ENCODE measurements at places on chromosomes 5 and 9.
A peak's percentile ranks its signal among the peaks of the same experiment; 100 is the strongest.

- no peak for DNase-seq
Observed at GRCh38 chr9:131919216-131919615, 160.5 kb downstream of the MED27 start.

DNA sequence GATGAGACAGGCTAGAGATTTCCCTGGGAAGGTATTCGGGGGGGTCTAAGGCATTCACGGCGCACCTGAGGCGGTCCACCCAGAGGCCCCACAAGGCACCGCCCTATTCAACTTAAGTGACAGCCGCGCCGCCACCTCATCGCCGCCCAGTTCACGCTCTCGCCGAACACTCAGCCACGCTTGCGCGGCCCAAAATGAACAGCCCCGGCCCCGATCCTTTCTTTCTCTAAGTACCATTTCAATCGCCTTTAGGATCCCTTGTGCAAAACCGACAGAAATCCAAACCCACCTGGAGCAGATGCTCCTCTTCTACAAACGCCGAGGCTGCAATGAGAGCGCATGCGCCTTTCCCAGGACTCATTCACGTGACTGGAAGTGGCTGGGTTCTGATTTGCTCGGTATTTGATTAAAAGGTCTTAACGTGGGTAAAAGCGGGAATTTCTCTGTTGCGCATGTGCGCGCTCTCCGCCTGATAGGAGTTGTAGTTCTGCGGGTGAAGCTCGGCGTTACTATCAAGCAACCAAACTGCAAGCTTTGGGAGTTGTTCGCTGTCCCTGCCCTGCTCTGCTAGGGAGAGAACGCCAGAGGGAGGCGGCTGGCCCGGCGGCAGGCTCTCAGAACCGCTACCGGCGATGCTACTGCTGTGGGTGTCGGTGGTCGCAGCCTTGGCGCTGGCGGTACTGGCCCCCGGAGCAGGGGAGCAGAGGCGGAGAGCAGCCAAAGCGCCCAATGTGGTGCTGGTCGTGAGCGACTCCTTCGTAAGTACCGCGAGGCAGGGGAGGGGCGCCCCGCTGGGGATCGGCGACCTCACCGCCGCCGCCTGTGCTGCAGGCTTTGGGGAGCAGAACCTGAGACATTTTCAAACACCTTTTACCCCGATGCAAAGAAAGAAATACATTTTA lies at the start of the genes ARSK and SKIC3:
Gene ARSK (plus strand): TSS at position 455 of the 902 bp plus-strand sequence. CDS start 178 bp downstream, at position 633.
Gene SKIC3 (minus strand): TSS at position 331 of the 902 bp plus-strand sequence. CDS start 7,827 bp downstream, outside the sequence.
- DNase-seq = peak; percentile 94

DNA sequence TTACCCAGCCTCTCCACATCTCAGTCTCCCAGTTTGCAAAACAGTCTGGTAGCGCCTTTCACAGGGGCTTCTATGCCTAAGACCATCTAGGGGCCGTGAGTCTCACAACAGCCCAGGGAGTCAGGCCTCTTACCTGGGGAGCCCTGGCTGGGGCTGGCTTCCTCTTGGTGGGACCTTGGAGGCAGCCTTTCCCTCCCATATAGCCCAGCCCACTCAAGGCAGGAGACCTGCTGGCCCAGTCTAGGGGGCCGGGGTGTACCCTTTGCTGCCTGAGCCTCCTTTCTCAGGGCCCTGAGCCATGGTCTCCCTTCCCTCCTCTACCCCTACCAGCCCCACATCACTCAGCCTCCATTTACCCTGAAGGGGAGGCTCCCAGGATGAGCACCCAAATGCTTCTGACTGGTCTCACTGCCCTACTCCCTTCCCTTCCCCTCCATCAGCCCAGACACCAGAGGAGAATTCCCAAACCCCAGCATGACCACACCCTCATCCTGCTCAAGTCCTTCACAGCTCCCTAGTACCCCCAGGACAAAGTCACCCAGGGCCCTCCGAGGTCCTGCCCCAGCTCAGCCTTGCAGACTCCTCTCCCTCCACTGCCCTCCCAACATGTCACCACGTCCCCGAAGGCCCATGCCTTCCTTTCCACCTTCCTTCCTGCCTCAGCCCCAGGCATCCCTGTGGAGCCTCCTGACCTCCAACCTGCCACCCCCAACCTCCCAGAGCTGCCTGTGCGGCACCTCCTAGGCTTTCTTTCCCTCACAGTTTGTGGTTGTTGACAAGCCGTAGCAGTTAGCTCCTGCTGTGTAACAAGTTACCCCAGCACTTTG lies 55.3 kb downstream of the BARX1 start:
- DNase-seq = no peak

DNA sequence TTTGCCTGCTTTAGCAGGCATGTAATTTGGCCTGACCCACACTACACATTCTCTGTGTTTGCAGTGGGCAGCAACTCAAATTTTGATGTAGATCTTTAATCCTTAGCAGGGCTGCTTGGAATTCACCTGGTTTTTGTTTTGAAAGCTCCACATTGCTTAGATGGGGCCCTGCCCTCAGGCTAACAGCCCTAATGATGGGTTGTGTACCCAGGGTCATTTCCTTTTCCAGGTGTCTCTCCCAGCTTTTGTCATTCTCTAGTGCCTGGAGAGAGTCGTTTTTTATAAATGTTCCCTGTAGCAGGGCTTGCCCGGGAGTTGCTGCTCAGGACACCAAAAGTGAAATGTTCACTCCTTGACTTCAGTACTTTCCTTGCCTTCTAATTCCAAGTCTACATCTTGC lies 126.3 kb downstream of the TRIO start:
- DNase-seq = no peak

GRCh38 chr5:78062645-78063044 lies 231.9 kb downstream of the AP3B1 start:
- no peak for DNase-seq

DNA sequence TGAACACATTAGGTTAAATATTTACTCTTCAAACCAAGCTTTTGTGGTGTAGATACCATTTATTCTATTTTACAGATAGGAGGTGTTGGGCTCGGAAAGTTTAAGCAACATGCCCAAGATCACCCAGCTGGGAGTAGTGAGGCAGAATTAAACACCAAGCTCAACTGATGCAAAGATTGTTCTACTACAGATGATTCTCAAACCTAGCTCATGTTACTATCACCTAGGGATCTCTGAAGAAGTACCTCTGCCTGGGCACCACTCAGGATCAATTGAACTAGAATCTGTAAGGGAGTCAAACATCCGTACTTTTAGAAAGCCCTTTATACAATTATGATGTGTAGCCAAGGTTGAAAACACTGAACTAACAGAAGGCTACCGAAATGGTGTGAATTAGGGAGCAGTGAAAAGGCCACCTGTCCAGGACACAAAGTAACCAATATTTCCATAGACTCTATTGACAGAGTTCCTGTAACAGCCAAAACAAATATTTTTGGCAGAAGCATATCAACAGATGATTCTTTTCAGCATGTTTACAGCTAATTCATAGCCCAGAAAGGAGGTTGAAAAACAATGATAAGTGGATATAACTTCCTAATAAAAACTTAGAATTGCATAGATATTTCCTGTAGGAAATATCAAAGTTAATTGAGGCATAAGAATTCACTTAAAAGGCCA lies 158.5 kb upstream of the PTGER4 start:
- DNase-seq = no peak

DNA sequence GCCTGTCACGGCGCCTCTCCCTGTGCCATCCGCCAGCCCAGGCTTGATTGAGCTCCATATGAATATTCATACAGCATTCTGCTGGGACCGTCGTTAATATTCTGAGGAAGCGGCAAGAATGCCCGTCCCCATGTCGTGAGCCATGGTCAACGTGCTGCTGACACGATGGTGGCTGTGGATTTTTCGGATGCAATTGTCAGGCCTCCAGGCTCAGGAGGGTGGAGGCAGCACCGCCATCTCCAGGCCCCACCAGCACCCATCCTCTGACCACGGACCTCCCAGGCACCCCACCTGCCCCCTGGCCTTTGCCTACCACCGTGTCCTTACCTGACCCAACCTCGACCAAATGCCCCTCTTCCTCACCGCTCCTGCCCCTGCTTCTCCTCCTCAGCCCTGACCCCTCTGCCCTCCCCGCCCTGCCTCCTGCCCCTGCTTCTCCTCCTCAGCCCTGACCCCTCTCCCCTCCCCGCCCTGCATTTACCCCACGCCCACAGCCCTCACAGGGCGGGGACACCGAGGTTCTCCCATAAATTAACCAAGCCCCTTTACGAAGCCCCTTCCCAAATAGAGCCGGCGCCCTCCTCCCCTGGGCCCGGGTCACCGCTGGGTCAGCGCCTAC lies 9.9 kb downstream of the TMEM250 start:
- DNase-seq = no peak

DNA sequence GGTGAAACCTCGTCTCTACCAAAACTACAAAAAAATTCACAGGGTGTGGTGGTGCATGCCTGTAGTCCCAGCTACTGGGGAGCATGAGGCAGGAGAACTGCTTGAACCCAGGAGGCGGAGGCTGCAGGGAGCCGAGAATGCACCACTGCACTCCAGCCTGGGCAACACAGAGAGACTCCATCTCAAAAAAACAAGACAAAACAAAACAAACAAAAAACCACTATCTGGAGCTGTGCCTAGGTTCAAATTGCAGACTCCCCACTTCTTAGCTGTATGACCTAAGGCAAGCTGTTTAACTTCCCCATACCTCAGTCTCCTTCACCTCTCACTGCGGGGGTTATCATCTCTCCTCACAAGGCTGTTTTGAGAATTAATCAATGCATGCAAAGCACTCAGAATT lies 68.0 kb downstream of the MAPKAP1 start:
- no peak for DNase-seq

- DNase-seq = no peak
Observed at GRCh38 chr5:167987490-167988280, 303.8 kb upstream of the WWC1 start.

DNA sequence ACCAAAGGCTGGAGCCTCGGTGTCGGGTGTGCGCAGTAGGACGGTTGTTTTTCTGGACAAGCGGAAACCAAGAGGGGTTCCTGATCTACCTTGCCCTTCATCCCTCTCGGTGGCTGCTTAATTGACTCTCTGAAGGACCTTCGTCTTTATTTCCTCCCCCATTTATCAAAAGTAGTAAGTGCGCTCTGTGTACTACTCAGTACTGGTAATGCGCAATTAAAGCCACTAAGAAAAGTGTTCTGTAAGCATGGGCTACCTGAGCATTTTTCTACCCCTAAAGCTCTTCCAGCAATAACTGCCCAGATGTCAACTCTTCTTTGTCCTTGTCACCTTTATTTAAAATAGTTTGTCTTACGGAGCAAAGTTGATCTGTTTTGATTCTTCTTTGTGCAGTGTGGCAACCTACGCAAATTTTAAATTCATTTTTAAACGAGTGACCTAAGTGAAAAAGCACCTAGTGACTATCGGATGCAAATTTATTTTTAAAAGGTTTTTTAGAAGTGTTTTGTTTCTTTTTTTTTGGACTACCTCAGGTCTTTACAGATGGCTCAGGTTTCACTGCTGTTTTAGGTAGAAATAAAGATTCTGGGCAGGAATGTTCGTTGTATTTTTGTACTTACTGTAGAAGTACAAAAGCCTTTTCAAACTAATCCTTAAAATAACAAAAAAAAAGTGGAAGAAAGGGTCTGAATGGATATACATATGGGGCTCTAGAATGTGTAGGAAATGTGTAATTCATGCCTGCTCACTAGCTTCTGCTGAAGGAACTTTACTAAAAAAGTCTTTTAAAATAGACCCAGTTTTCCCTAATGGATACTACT lies 2.0 kb downstream of the JMY start:
- DNase-seq = no peak

DNA sequence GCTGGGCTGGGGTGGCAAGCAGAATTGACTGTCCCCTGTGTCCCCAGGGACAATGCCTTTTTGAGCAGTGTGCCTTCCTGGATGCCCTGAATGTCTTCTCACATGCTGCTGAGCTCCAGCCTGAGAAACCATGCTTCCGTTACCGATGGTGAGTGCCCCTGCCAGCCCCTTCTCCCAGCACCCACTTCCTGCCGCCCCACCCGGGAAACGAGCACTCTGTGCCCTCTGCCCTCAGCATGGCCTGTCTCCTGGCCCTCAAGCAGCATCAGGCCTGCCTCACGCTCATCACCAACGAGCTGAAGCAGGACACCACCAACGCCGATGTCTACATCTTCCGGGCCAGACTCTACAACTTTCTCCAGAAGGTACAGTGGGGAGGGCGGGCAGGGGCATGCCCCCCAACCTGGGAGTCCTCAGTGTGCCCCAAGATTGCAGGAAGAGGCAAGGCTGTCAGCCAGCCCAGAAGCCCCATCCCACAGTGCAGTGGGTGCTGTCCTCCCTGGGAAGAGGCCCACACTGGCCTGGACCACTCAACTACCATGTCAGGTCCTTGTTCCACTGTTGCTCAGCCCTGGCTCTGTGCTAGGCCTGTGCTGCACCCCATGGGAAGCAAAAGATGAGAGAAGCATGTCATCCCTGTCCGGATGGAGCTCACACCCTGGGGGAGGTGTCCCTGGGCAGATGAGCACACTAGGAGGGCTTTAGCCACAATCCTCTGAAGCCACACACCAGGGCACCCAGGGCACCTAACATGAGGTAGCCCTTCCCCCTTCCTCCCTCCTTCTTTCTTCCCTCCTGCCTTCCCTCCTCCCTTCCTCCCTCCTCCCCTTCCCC lies 4.4 kb downstream of the TTC16 start:
- no peak for DNase-seq

GRCh38 chr5:13987843-13988464 lies 43.5 kb upstream of the DNAH5 start:
- DNase-seq = peak; percentile 8

DNA sequence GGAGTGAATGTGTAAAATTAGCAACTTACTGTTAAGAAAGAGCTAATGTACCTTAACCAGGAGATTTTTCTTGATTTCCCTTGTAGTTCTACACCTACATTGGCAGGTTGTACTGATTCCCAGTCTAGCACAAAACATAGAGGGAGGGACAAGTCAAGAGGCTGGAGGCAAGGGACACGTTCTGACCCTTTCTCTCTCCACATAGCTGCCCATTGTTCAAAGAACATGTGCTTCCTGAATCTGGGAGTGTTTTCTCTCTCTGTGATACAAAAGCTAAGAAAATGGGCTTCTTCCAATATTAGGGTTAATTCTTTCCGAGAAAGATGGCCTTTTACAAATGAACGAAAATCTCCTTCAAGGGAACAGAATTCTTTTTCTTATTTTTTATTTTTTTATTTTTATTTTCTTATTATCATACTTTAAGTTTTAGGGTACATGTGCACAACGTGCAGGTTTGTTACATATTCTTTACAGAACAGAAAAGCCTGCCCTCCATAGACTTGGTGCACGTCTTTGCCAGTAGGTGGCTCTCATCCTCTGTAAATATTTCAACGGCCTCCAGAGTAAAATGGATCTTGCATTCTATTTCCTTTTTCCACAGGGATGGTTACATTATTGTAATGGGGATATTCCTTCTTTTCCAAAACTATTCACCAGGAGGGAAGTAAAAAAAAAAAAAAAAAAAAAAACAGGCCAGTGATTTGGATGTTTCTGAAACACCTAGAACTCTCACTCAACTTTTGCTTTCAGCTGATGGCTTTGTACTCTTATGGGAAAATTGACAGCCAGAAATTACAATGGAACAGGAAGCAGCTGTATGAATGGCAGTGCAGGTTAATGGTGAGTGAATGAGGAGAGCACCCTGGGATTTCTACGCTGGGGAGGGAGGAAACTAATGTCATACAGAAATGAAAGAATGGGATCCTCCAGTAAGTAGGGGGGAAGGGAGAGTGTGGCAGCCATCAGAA lies 13.1 kb upstream of the IFNA5 start:
- peak; percentile 56 for DNase-seq

- DNase-seq = no peak
Observed at GRCh38 chr9:128494108-128494745, 10.3 kb upstream of the GLE1 start.
